Hippocampal formation (tissue), 2 donors: ENCODE measurements at places on chromosomes 3 and 15.

DNA sequence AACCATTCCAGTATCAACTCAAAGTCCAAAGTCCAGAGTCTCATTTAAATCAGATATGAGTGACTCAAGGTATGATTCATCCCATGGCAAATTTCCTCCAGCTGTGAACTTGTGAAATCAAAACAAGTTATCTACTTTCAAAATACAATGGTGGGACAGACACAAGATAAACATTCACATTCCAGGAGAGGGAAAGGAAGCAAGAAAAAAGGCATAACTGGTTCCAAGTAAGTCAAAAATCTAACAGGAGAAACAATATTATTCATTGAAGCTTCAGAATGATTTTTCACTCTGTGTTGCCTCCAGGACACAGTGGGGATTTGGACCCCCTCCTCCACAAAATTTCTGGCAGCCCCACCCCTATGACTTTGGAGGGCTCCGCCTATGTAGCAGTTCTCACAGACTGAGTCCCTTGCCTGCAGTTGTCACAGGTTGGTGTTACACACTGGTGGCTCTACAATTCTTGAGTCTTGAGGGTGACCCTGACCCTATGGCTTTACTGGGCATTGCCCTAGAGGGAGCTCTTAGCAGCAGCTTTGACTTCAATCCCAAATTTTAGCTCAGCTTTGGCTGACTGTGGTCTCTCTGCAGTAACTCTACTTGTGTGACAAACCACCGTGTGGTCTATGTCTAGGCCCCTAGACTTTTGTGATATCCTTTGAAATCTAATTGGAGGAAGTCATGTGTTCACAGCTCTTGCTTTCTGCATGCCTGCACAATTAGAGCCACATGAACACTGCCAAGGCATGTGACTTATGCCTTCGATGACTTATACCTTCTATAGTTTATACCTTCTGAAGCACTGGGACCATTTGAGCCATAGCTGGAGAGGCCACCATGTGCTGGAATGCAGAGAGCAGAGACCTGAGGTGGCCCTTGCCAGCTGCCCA, 644.2 kb downstream of the GRM7 start:
- no peak for DNase-seq

DNA sequence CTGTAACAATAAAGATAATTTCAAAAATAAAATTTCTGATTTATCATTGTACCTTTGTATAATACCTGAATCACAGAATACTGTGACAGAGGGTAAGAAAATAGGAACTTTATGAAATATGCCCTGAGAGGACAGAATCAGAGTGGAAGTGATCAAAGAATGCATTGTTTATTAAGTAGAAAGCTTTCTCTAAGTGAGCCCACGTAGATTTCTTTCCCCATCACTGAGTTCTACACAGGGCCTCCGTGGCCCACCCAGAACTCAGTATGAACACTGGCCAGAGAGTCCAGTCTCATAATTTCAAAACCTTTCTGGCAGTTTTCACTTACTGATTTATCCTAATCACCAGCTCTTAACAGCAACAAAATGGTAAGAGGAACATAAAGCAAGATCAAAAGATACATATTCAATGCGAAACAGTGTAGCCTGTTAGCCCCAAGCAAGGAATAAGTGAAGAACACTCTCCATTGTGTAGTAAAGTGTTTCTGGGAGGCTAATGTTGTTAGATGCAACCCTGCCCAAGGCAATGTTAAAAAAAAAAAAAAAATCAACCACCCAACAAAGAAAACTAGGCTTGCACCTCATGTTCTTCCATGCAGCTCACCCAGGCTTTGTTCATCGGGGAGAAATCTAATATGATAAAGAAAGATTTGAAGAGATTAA, 341.3 kb downstream of the LSAMP start:
- no peak for DNase-seq

- no peak for DNase-seq
Measured at GRCh38 chr3:195046441-195046840, 224.5 kb downstream of the XXYLT1 start.

- DNase-seq: no peak
Measured at GRCh38 chr3:23629181-23629894, 176.4 kb upstream of the UBE2E1 start.

- DNase-seq: no peak
Measured at GRCh38 chr3:63613561-63613960, 38.9 kb upstream of the SNTN start.

GRCh38 chr15:64878705-64879104, 33.0 kb upstream of the ANKDD1A start:
- no peak for DNase-seq

DNA sequence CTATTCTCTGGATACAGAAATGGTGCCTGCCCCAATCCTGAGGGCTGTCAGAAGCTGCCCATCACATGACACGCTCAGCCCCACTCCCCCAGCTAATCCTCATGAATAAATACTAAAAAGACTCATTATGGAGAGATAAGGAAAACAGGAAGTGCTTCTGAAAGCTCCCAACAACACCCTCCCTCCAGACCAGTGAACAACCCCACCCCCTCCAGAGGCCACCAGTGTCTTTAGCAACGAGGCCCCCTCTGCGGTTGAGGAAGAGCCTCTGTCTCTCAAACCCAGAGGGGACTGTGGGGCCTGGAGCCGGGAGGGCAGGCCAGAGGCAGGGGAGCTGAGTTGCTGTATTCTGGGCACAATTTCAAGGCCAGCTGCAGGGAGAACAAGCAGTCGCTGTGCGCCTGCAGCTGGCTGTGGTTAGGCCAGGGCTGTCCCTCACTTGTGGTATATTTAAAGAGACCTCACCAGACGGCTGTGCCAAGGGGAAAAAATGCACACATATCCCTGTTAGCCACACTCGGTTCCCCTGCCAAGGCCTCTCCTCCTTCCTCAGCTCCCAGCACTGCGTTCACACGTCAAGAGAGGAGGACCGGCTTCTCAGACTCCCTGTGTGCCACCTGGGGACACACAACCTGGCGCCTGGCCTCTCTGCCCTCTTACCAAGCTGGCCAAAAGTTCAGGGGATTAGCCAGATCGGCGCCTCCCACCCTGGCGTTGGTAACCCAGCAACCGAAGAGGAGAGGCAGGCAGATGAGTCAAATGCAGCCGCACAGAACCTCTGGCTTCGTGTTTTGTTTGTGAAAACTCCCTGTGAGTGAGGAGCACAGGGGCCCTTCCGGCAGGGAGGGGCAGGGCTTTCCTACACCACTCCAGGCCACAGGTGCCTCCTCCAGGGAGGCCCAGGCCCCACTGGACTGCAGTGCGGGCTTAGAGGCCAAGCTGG, 101.2 kb upstream of the ETV5 start:
- peak; percentile 93 for DNase-seq

GRCh38 chr15:29143293-29143692, 126.3 kb downstream of the NSMCE3 start:
- no peak for DNase-seq

DNA sequence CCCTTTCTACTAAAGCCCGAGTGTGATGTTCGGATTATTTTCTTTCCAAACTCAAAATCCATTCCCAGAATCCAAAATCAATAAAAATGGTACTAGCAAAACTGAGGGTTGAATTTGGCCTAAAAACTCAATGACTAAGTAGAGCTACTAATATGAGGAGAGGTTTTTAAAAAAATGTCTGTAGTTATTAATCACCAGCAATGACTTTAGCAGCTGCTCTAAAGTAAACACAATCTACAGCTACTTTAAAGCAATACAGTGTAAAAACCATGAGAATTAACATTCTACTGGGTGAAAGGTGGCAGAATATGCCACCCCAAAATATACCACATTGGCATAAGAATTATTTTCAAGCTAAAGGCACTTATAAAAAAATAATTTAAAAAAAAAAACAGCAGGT, 23.5 kb downstream of the FHIT start:
- no peak for DNase-seq

GRCh38 chr15:81060470-81060869, 59.7 kb downstream of the TLNRD1 start:
- no peak for DNase-seq

DNA sequence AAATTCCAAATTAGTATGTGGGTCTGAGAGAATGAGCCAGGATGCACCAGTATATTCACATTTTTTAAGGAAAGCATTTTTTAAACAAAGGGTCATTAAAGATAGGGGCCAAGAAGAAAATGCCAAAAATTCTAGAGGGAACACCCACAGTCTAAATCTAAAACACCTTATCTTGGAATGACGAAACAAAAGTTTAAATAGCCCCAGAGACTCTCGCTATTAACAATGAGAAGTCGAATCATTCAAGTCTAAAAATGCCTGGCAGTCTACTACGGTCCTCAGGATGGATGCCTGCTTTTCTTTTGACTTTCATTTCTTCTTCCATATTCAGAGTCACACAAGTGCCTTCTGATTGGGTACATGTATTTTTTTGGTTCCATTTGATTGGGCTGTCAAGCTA, 66.3 kb downstream of the SSUH2 start:
- no peak for DNase-seq

DNA sequence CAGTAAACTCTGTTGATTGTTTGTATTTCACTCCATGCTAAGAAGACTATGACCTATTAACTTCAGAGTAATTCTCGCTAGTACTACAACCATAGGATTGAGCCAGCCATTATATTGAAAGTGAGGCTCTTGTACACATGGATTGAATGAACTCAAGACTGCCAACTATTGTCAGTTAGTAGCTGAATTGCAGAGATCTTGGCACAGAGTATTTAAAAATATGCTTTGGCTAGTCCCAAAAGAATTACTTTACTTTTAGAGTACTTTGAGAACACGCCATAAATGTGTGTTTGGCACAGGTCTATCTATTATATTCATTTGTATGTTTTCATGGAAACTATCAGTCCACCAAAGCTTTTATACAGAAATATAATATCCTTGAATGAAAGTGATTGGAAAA, 226.7 kb upstream of the DCBLD2 start:
- DNase-seq: no peak

- no peak for DNase-seq
Measured at GRCh38 chr15:92634671-92635201, 20.8 kb downstream of the FAM174B start.

DNA sequence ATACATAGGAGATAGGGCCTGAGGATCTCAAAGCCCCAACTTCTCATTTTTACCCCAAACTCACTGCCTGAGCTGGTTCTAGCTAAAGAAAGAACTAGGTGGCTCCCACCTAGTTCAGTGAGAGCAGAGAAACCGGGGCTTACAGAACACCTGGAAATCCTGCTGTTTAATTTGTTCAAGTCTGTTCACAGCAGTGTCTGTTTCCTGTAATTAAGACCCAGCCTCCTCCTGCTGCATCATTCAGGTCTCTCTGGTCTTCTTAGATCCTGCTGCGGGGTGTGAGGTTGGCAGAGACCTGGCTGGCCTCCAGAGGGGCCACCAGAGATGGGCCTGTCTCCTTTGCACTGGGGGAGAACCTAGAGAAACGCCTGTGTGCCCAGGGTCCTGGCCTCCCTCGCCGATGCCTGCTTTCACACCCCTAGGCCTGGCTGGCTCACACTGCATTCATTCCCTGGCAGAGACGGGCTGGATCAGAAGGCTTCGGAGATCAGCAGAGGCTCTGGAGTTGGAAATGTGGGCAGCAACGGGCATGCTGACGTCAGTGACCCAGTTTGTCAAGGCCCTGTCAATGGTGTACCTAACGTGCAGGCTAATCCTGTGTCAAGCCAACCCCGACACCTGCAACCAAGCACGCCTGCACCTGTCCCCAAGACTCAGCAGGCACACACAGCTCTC, 4.9 kb upstream of the CHRNA3 start:
- DNase-seq: no peak

DNA sequence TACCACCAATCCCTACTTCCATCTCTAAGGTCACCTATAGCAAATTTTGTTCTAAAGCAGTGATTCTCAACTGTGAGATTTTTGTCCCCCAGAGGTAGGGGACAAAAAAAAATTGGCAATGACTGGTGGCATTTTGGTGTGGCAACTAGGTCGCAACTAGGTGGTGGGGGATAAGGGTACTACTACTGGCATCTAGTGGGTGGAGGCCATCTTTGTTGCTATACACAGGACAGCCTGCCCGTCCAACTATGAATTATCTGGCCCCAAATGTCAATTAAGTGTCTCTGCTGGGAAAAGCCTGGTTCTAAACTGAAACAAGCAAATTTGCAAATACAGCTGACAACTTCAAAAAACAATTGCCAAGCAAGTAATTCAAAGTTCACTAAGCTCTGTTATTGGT, 1.4 kb downstream of the MTMR10 start:
- DNase-seq: no peak

- DNase-seq: no peak
Measured at GRCh38 chr3:188584162-188584529, 430.2 kb downstream of the LPP start.

DNA sequence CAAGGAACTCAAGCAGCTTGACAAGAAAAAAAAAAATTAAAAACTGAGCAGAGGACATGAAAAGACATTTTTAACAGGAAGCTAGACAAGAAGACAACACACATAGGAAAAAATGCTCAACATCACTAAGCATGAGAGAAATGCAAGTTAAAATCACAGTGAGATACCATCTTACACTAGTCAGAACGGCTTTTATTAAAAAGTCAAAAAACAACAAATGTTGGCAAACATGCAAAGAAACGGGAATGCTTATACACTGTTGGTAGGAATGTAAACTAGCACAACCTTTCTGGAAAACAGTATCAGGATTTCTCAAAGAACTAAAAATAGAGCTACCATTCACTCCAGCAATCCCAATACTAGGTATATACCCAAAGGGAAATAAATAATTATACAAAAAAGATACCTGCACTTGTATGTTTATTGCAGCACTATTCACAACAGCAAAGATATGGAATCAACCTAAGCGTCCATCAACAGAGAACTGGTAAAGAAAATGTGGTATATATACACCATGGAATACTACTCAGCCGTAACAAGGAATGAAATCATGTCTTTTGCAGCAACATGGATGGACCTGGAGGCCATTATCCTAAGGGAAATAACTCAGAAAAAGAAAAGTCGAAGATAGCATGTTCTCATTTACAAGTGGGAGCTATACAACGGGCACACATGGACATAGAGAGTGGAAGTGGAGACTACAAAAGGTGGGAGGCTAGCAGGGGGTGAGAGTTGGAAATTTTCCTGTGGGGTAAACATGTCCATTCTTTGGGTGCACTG, 5.2 kb downstream of the GOLIM4 start:
- DNase-seq: no peak

- DNase-seq: no peak
Measured at GRCh38 chr3:138271189-138271794, 58.4 kb downstream of the NME9 start.

GRCh38 chr15:62249501-62249900, 84.4 kb upstream of the C2CD4B start:
- no peak for DNase-seq

GRCh38 chr3:123329636-123330340, 119.1 kb downstream of the ADCY5 start:
- peak; percentile 34 for DNase-seq
